ENCODE measurements at places on chromosomes 13 and 19.

DNA sequence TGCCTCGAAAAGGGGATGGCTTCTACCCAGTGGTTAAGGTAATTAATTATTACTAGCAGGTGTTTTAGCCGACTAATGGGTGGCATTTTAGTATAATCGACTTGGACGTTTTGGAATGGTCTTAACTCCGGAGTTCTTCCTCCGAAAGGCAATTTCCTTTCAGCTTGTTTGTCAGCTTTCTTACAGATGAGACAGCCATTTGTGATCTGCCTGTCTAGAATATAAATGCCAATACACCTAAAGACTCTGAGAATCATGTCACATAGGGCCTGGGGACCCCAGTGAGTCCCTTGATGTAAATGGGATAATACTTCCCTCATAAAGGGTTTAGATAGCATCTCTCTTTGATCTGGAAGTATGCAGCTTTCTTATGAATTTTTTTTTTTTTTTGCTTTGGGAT is 41.9 kb upstream of the PSG9 start:
- DNase-seq = no peak

- DNase-seq = no peak
Measured at GRCh38 chr13:47859165-47859564, 141.9 kb downstream of the SUCLA2 start.

- no peak for DNase-seq
Measured at GRCh38 chr13:22287343-22287920, 616.6 kb downstream of the FGF9 start.

DNA sequence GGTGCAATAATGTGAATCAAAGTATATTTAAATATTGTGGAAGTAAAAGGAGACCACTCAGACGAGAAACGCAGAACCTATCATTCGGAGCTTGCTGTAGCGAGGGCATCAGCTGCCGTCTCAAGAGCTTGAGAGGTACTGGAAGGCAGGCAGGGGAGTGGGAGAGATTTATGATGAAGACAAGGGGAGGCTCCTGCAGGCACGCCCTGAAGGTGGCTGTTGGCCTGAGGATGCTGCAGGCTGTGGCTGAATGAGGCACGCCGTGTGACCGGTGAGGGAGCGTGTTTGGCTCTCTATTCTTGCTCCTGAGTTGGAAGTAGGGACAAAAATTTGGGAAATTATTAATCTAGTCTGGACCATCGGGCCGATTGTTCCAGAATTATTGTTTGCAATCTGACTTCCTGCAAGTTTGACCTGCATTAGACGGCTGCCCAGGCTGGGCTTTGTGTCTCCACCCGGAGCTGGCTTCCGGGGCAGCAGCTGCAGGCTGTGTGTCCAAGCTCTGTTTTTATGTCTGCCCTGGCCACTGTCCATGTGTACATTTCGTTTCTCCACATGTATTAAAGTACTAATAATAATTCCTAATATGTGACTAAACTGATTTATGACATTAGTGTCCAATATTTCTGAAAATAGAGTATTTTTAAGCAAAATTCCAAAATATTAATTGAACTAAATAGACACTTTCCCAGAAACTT is 91.1 kb upstream of the ANKRD10 start:
- DNase-seq = no peak

Data from T-cell (primary cell).